ENCODE measurements at places on chromosomes 4 and X.

- DNase-seq = no peak
These were observed 238.9 kb downstream of the MAML3 start for GRCh38 chr4:139915037-139915436.

DNA sequence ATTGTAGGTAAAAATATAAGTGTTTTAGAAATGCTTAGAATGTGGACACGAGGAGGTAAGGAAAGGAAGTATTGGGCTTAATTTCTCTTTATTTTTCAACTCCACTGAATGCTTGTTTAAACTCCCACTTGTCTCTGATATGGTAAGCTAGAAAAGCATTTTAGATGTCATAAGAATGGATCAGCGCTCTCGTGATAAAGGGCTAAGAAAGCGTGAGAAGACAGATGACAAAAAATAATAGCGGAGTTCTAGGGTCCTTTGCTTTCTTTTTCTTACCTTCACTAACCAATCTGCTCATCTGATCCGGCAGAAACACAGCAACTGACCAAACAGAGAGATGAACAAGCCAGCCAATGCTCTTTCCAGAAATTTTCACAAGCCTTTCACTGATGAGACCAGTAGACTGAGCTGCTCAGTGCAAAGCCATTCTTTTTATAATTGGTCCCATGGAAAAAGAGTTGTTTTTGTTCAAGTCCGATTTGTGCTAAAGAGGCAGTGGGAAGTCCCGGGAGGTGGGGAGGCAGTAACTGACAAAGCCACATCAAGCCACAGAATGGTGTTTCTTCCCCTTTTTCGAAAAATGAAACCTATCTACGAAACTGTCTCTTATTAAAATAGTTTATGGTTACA, at the start of gene TASL:
Gene TASL (minus strand): TSS at position 405 of the 630 bp plus-strand sequence. CDS start 17,411 bp downstream, outside the sequence.
- peak; percentile 1 for DNase-seq

DNA sequence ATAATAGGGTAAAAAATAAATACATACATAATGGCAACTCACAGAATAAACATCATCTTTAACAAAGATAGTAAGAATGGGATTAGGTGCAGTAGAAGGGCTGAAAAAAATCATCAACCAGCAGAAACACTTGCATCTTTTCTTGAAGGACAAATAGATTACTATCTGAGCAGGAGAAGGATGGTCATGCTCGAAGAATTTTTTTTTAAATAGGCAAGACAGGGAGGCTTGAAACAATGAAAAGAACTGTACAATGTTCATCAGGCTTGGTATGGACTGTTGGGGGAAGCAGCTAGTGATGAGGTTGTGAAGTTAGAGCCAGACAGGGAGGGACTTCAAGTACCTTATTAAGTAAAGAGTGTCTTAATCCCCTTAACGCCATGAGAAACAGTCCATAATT, 167.4 kb upstream of the LDB2 start:
- DNase-seq = no peak

GRCh38 chrX:14594521-14594920, 65.2 kb downstream of the GLRA2 start:
- no peak for DNase-seq

GRCh38 chr4:27429364-27429871, 568.8 kb downstream of the STIM2 start:
- no peak for DNase-seq

Measured in stimulated activated CD8-positive, alpha-beta memory T cell treated with anti-CD3 and anti-CD28 coated beads, Interleukin-4, amount 100 ng/mL, for 4 hours (primary cell).